Ovary (tissue), 10 donors: ENCODE measurements at places on chromosomes 7 and 10.

GRCh38 chr7:151143261-151144015 lies 24.1 kb downstream of the GBX1 start:
- no peak for DNase-seq

GRCh38 chr7:156875766-156876165 lies 17.2 kb downstream of the LMBR1 start:
- no peak for DNase-seq

GRCh38 chr7:18145160-18145559 lies 117.5 kb upstream of the PRPS1L1 start:
- DNase-seq = no peak

DNA sequence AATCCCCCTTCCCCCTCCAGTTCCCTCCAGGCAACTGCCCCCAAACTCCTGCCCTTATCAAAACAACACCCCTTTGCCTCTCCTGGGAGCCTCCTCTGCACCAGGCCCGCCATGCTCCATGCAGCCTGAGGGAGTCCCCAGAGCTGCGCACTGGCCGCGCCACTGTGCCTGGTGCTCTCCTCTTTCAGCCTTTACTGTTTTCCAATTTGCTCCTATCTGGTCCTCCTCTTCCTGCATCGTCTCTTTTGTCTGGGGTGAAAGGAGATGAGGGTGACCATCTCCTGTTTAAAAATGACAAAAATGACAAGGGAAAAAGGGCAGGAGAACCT lies 165.8 kb upstream of the ADCY1 start:
- no peak for DNase-seq

DNA sequence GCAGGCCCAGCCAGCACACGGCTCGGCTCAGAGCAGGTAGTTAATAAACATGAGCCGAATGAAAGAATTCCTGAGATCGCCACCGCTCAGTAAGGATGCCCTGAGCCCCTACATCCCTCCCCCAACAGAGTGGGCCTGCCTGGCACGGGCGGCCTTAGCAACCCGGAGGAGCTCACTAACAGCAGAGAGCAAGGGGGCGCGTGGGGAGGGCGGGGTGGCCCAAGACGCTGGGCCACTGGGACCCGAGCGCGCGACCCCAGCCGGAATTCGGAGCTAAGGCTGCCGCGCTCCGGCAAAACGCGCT lies 403 bp upstream of the ENO4 start:
- no peak for DNase-seq

- no peak for DNase-seq
These were observed 131.5 kb upstream of the SP8 start for GRCh38 chr7:20918156-20918555.

DNA sequence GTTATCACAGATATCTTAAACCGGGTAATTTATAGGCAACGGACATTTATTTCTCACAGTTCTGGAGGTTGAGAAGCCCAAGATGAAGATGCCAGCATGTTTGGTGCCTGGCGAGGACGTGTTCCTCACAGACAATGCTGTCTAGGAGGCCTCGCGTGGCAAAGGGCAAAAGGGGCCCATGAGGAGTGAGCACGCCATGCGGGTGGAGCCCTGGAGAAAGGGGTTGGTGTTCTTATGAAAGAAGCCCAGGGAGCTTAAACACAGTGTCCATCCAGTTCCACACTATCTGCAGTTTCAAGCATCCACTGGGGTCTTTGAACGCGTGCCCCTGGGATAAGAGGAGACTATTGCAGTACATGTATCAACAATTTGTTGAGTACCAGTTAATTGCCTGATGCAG lies 51.4 kb downstream of the CXCL12 start:
- DNase-seq = no peak

DNA sequence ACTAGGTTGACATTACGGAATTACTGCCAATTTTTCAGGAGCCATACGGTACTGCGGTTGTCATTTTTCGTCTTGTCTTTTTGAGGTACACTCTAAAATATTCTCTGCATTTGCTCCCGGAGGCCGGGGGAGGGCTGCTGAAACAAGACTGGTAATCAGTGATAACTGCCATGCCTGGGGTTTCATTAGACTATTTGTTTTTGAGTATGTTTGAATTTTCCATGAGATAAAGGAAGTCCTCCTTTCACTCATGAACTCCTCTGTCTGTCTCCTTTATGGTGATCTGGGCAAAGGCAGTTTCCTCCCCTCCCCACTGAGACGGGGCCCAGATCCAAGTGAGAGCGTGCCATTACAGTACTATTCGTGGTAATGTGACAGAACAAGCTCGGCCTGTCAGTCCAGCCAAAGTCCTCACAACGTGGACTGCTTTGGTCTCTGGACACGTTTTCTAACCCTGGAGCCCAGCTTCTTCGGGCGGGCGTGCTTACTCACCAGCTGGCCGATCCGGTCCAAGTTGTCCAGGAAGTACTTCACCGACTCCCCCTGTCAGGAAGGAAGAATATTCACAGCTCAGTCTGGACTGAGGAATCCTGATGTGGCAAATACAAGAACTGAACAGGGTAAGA lies 45.1 kb downstream of the AMZ1 start:
- DNase-seq = peak; percentile 64

DNA sequence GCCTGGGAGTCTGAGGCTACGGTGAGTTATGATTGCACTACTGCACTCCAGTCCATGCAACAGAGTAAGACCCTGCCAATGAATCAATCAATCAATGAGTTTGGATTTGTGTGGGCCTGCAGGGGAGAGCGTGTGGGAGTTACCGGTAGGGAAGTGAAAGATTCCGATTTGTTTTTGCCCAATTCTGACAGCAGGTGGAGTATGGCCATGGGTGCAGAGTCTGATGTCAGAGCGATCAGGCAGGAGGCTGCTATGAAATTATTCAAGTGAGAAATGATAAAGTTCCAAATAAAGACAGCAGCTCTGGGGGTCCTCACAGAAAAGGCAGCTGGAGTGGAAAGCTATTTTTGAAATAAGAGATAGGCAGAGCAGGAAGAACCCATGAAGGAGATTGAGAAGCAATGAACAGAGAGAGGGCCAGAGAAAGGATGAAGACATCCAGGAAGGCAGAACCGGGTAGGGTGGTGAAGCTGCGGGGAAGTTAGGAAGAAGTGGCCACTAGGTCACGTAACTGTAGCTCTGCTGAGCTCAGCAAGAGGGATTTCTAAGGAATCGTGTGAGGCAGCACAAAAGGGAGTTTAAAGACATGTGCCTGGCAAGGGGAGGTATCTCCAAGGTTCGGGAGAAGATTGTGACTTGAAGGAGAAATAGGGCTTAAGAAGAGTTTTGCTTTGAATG lies 93.7 kb upstream of the NMT2 start:
- no peak for DNase-seq

GRCh38 chr7:157276091-157276561 lies 60.7 kb upstream of the DNAJB6 start:
- DNase-seq = no peak

DNA sequence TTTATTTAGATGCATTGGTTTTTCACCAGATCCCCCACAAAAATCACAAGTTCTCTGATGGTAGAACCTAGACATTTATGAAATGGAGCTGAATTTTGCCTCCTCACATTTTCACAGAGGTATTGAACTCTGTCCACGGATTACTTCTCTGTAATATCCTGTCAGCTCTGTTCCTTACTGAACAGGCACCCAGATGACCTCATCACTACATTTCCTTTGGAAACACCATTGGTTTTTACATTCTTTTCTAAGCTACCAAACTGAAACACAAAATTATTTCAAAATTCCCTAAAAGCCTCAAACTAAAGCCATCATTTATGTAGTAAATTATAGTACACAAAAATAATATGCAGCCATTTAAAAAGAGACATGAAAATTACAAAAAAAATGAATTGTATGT lies 98.3 kb upstream of the KCNIP2 start:
- no peak for DNase-seq

GRCh38 chr10:73975388-73975787 lies 22.5 kb upstream of the VCL start:
- DNase-seq = no peak

DNA sequence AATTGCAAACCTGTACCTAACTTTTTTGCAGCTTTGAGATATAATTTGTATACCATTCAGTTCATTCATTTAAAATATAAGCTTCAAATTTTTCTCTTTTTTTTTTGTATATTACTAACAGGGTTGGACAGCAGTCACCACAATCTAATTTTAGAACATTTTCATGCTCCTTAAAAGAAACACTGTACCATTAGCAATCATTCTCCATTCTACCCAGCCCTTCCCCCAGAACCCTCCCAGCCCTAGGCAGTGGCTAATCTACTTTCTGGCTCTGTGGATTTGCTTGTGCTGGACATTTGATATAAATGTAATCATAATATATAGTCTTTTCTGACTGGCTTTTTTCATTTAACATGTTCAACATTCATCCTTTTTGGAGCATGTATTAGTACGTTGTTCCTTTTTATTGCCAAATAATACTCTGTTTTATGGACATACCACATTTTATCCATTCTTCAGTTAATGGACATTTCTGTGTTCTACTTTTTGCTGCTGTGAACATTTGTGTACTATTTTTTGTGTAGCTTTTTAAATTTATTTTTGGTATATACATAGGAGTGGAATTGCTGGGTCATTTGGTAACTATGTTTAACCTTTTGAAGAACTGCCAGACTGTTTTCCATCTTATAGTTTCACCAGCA lies 40.9 kb upstream of the ST7 start:
- DNase-seq = no peak

GRCh38 chr10:34959786-34960185 lies 130.4 kb downstream of the CUL2 start:
- no peak for DNase-seq

DNA sequence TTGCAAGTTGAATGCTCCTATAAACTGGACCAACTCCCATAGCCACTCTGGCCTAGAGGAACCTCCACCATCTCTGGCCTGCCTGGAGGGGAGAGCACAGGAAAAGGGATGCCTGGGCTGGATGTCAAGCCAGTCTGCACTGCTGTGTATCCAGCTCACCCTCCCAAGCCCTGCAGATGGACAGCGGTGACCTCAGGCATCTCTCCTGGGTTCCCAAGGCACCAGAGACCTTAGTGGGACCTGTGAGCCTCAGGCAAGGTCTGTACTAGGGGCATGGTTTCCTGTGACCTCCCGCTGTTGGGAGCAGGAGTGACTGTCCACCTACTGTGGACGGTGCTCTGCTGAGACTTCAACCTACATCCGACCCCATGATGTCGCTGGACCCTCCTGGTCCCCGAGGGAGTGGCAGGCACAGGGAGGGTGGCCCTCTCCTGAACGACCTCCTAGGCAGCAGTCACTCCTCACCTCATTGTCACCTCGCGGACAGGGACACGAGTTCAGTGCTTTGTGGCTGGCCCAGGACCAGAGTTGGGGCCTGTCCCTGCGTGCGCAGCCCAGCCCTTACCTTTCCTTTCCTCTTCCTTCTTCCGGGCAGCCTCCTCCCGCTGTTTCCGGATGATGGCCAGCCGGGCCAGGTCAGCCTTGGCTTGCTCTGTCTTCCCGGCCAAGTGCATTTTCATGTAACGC lies 11.0 kb downstream of the PDAP1 start:
- no peak for DNase-seq

DNA sequence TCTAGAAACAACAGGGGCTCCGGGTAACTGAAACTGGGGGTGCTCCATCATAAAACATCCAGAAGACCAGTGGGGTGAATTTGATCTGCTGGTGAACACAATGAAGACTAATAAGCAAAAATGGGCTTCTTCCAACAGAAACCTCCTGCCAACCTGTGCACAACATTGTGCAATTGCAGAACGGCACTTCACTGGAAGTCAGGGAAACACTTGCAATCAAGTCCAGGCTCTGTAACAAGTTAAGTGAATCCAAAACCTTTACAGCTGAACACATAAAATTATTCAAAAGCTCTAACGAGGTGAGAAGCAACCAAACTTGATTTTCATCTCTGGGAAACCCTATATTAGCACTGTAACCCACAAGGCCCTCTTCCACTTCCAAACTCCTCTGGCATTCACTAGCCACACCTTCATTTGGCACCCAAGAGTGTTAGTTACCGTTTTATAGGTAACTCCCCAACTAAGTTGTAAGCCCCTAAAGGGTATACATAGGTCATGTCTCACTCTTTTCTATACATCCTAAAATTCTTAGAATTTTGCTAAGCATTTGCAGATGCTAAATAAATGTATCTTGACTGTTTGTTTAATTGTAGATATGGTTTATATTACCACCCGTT lies 22.0 kb downstream of the IMMP2L start:
- no peak for DNase-seq
